ENCODE measurements at places on chromosomes 6 and 20.
A peak's percentile ranks its signal among the peaks of the same experiment; 100 is the strongest.

DNA sequence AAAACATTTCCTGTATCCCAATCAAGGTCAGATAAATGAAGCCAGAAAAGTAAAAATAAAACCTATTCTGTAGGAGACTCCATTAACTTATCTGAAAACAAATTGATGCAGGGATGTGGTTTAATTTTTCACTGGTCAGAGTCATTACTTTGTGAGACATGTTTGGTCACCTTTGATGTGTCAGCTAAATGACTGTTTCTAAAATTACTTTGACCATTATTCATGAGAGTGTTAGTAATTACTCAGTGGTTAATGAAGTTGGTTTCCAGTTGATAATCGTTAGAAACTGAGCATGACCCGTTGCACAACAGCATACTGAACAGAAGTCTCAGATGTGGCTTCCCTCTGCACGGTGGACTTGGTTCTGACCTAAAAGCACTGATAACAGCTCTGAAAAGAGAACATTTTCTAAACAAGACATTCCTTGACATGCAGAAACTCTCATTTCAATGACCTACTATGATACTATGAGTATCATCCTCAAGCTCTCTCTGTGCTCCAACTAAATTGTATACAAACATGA is 410.5 kb upstream of the RNF217 start:
- no peak for DNase-seq

DNA sequence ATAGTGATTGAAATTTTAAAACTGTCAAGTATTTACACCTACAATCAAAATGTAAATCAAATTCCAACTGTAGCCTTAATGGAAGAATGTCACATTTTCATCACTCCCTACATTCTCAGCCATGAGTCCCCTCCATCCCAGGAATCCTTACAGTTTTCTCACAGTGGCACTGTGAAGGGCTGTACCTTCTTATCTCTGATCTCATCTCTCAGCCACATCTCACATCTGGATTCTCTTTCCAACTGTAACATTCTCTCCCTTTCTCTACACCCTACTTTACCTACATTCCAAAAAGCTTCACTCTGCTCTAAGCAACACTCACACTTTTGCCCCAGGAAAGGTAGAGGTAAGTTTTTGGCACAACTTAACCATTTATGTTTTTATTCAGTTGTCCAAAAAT is 8.9 kb upstream of the MARCKS start:
- no peak for DNase-seq

- no peak for DNase-seq
These were observed 9.4 kb upstream of the COMMD7 start for GRCh38 chr20:32752458-32753250.

GRCh38 chr6:12962987-12963386 is 246.4 kb downstream of the PHACTR1 start:
- DNase-seq: peak; percentile 29

GRCh38 chr20:53212018-53212417 is 239.9 kb downstream of the TSHZ2 start:
- no peak for DNase-seq

GRCh38 chr6:44800784-44801592 is 413.5 kb downstream of the CDC5L start:
- DNase-seq: no peak

DNA sequence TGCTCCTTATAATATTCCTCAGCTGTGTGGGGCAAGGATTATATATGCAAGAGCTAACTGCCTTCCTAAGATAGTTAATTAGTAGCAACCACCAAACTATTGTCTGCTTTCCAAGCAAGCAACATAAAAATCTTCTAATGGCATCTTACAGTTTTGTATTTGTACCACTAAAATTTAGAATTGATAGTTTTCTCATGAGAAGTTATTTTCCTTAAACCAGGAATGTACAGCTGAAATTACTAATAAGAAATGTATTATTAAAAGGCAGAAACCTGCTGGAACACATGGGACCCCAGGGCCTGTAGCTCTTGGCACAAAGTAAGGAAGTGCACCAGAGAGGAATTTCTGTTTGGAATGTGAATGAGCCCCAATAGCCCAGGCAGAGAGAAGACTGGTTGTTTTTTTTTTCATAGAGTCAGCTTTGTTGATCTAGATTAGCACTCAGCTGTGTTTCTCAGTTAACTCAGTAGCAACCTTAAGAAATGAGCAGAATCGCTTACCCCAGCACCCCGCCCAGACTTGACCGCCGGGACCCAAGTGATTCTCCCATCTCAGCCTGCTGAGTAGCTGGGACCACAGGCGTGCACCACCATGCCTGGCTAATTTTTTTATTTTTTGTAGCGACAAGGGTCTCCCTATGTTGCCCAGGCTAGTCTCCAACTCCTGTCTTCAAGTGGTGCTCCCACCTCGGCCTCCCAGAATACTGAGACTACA is 2.6 kb downstream of the MGME1 start:
- peak; percentile 38 for DNase-seq

GRCh38 chr6:115485400-115485799 is 575.3 kb downstream of the FRK start:
- DNase-seq: no peak

- DNase-seq: no peak
These were observed 53.0 kb downstream of the SNAP25 start for GRCh38 chr20:10271494-10272219.

DNA sequence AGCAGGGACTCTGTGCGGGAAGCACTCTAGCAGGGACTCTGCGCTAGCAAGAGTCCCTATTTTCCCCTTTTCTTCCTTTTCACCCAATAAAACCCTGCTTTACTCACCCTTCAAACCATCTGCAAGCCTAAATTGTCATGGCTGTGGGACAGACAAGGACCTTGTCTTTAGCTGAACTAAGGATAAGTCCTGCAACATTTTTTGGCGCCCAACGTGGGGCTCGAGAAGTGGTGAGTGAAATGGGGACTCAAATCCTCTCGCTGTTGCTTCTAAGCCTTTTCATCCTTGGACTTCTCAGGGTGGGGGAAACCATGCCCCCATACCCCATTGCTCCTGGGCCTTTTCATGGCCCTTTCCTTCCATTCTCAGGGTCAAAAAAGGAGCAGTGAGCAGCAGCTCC is 46.4 kb downstream of the IMPG1 start:
- no peak for DNase-seq

- peak; percentile 69 for DNase-seq
These were observed 955.6 kb downstream of the TBC1D32 start for GRCh38 chr6:120378582-120379220.

- DNase-seq: no peak
These were observed 122.9 kb downstream of the RNF144B start for GRCh38 chr6:18509871-18510643.

DNA sequence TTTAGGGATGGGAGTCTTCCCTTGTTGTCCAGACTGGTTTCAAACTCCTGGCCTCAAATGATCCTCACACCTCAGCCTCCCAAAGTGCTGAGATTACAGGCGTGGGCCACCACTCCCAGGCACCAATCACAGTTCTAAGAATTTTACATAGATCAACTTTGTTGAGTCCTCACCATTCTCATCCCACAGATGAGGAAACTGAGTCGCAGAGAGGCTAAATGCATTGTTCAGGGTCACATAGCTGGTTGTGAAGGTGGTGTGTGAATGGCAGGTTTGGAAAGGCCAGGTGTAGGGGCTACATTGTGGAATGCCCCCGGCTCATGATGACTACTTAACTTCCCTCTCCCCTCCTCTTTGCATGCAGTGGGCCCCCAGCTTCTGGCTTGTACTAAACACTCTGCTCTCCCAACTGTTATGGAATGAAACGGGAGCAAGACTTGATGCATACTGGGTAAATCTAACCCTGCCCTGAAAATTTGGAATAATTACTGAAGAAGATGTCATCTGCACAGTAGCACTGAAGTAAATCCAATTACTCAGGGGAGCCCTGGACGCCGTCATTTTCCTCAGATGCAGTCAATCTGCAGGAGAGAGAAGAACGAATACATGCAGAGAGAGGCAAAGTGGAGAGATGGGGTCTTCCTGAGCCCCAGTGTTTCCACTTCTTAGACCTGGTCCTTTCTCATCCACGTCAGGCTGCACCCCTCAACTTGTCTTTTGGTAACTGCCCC is 102.3 kb upstream of the ZNF217 start:
- no peak for DNase-seq

All from SW 1271 (cell line).